CD4-positive, alpha-beta T cell treated with Interleukin-15 for 1 hour (primary cell): ENCODE measurements at places on chromosomes 13 and 19.

DNA sequence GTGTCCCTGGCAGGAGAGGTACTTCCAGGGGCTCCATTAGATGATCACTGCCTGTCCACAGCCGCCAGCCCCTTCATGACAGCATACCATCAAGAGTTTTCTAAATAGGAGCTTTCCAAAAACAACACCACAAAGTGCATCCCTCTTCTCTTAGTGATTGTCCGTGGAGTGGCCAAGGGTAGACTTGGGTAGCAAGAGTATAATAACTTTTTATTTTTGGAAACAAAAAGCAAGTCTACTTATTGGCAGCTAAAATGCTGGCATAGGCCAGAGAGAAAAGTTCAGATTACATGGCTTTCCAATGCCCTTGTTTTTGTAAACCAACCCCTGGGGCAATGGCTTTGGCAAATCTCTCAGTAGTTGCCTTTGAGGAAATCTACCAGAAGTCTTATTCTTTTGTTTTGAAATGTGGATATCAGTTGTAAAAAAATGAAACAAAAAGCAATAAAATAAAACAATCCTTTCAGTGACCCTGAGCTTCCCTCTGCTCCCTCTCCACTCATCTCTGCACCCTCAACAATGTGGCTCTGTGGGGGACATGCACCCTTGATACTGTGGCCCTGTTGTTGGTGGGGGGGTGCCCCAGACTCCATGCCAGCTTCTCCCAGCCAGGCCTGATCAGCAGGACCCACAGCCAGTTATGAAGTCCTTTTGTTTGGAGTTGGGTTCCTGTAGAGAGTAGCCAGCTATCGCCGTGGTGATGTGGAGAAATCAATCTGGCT lies 294.1 kb downstream of the DLEU7 start:
- DNase-seq = no peak

DNA sequence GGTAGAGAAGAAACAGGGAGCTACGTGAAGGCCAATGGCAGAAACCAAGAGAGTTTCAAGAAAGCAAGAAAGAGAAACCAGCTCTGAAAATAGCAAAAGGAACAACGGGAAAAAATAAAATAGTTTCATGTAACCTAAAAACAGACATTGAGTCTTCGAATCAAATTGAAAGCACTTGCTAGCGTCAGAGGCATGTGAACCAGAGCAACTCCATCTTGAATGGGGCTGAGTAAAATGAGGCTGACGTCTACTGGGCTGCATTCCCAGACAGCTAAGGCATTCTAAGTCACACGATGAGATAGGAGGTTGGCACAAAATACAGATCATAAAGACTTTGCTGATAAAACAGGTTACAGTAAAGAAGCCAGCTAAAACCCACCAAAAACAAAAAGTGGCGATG lies 7.3 kb upstream of the PMIS2 start:
- DNase-seq = no peak

DNA sequence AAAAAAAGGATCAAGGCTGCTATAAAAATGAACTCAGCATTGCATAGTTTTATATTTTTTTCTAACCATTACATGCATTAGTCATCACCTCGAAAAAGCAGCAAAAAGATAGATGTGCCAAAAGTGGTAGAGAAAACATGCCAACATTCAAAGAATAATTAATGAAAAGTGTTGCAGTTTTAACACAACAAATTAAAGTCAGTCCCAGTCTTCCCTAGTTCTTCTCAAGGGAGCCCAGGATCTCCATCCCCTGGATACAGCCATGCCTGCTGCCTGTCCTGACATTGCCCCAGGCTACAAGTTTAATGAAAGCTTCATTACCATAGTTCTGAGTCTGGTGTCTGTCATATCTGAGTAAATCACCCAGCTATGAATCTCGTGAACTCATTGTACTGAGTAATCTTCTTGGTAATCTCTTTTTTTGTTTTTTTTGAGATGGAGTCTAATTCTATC lies 116.6 kb upstream of the KLF12 start:
- no peak for DNase-seq

DNA sequence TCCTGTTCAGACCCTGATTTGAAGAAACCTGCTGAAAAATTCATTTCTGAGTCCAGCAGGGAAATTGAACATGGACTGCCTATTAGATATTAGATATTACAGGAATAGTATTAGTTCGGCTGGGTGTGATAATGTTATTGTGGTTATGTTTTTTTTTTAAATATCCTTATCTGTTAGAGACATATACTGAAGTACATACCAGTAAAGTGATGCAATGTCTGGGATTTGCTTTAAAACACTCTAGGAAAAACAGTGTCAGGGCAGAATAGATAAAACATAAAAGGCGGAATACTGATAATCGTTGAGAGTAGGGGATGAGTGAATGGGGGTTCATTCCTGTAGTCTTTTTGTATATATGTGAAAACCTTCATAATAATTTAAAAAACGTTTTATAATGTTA lies 28.7 kb upstream of the AMER2 start:
- DNase-seq = no peak

DNA sequence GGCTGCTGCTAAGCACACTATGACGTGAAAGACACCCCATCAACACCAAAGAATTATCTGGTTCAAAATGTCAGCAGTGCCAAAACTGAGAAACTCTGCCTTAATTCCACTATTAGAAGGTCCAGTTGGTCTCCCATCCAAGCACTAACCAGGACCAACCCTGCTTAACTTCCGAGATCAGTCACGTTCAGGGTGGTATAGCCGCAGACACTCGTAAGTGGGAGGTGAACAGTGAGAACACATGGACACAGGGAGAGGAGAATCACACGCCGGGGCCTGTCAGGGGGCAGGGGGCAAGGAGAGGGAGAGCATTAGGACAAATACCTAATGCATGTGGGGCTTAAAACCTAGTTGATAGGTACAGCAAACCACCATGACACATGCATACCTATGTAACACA lies 83.4 kb downstream of the C13orf42 start:
- no peak for DNase-seq

- DNase-seq = peak; percentile 78
These were observed 475.8 kb downstream of the FOXO1 start for GRCh38 chr13:40190641-40191100.

- no peak for DNase-seq
These were observed 51.7 kb upstream of the KLF2 start for GRCh38 chr19:16272945-16273344.

GRCh38 chr19:3880471-3881271 lies at the start of gene ATCAY:
Gene ATCAY, plus strand, starts transcription at chr19:3880685. Its CDS starts 5,083 bp downstream, at chr19:3885768.
- DNase-seq = no peak

GRCh38 chr19:7500811-7501450 lies 12.1 kb upstream of the PEX11G start:
- DNase-seq = no peak

GRCh38 chr13:76440568-76440967 lies 445.6 kb downstream of the KCTD12 start:
- DNase-seq = peak; percentile 16

GRCh38 chr19:55193481-55193880 lies 13.4 kb upstream of the SYT5 start:
- no peak for DNase-seq

GRCh38 chr13:113460599-113460998 lies 7.3 kb upstream of the ADPRHL1 start:
- no peak for DNase-seq

- no peak for DNase-seq
These were observed 2.8 kb downstream of the S1PR5 start for GRCh38 chr19:10514211-10515145.

- no peak for DNase-seq
These were observed 1.2 kb upstream of the ZNF626 start for GRCh38 chr19:20662421-20663105.

DNA sequence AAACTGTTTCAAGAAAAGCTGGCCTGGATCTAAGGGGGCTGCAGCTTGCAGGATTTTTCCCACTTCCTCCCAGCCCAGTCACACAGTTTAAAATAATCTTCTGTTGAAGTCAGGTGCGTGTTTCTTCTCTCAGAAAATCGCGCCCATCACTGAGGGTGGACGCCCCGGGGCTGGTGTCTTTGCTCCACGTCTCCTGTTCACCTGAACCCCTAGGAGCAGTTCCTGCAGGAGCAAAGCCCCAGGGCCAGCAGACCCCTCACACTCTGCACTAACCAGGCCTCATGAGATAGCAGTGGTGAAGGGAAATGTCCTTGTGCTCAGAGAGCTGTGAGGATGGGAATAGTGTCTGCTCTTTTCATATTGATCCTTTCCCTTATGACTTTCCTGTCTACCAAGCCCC lies 920 bp upstream of the SIGLEC7 start:
- no peak for DNase-seq

- DNase-seq = no peak
These were observed 349.2 kb upstream of the ARGLU1 start for GRCh38 chr13:106917024-106917571.

DNA sequence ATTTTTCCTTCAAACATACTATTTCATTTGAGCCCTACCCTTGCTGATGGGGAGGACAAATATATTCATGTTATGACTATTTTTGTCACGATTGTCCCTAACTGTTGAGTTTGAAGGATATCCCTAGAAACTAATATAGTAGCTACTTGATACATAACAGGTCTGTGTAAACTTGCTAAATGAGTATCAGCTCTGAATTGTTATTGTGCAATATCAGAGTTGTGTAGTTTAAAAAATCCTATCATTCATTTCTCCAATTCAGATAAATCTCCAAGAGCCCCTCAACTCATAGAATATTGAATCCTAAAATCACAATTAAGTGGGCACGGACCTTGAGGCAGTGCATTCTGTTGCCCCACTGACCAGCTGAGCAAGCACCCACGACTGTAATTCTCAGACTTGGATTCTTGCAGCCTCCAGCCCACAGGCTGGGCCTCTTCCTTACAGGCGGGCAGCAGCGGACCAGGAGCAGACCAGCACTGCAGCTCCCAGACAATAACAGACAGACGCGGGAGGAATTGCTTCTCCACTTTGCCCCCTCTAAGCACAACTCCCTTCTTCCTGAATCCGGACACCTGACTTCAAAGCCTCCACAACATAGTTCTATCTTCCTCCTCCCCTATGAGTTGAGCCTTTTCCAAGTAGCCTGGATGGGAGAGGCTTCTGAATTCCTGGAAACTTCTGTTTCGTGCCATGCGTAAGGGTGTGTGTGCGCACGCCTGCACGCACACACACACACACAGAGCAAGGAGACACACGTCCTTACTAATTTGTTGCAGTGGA lies 337.6 kb upstream of the ARGLU1 start:
- DNase-seq = no peak

GRCh38 chr19:51407511-51408131 lies 9.8 kb downstream of the SIGLEC10 start:
- peak; percentile 44 for DNase-seq

GRCh38 chr19:54390942-54391577 lies 24.2 kb upstream of the TTYH1 start:
- DNase-seq = peak; percentile 71

- no peak for DNase-seq
These were observed 183.4 kb upstream of the RFC3 start for GRCh38 chr13:33634546-33634982.

GRCh38 chr19:49652551-49653465 lies 10.8 kb downstream of the SCAF1 start:
- DNase-seq = no peak

- DNase-seq = no peak
These were observed 2.2 kb downstream of the MAP2K7 start for GRCh38 chr19:7905859-7906258.

DNA sequence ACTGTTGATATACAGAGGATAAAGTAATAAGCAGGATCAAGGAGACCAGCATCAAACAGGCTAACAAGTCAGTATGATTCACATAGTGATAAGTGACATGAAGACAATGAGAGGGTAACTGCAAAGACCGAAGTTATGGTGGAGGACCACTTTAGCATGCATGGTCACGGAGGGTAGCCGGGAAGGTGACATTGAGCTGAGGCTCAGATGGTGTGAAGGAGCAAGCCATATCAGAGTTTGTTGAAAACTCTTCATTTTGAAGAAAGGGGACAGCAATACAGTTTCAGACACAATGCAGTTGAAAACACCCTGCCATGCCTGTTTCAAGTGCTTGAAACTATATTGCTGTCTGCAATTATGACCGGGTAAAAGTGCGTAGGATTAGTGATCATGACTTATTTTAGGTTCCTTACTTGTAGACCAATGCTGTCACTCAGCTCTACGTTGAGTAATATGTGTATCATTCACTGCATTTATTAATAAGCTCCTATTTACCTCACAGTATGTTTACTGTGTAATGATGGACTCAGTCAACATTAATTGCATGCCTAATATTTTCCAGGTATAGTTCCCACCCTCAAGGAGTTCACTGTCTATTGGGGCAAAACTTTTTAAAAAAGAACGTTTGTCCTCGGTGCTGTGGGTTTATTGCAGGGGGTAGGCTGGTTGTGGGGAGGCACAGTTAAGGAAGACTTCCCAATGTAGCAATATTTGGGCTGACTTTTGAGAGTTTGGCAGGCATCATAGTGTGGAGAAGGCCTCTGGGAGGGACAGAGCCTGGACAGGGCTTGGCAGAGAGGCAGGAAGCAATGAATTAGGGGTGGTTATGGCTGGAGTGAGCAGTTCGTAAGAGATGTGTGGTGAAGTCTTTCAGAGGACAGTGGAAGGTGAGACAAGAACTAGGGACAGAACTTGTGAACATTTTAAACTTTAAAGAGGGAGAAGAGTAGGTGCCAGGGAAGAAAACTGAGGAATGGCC lies 3.2 kb downstream of the UBAC2 start:
- no peak for DNase-seq

DNA sequence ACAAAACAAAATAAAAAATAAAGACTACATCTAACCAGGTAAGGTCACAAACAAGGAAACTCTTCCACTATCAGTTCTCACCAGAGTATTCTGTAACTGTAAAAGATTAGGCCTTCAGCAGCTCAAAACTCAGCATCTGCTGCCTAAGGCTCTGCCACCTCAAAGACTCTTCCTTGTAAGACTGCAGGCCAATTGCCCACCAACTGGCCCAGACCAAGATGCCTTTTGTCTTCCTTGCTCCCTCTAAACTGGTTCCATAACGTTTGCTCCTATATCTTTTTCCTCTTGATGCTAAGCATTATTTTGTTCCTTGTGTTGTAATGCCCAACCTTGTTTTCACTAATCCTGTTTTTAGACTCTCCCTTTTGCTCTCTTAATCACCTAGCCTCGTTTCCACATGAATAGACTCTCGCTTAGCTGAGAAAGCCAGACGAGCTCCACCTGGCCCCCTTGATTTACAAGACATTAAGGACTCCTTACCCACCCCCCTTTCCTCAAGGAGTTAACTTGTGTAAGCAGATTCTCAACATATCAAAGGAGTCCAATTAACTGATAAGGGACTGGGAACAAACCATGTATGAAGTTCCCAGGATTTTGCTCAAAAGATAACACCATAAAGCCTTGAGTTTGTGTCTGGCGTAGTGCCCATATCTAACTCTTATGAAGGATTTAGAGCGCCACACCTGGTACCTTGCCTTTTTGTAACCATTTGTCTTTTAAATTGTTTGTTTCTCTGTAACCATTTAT lies 1.5 kb downstream of the ZNF814 start:
- no peak for DNase-seq

- DNase-seq = no peak
These were observed 1.5 kb downstream of the PDS5B start for GRCh38 chr13:32587811-32588170.

- no peak for DNase-seq
These were observed 30.1 kb downstream of the ZNF557 start for GRCh38 chr19:7099597-7099921.

DNA sequence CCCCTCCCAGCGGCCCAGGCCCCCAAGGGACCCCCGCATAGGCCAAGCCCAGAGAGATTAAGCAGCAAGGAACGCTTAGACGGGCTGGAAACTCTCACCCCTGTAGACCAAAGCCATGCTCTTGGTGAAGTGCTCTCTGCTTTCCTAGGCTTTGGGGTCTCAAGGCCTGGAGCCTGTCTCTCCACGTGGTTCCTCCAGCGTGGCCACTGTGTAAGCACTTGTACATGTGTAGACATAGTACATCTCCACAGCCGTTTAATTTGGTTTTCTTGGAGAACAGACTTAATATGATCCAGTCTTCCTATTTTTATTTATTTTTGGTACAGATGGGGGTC lies 1.1 kb downstream of the NUDT19 start:
- no peak for DNase-seq
